Ammon's horn (tissue), 1 donor: ENCODE measurements at places on chromosomes 4 and X.

DNA sequence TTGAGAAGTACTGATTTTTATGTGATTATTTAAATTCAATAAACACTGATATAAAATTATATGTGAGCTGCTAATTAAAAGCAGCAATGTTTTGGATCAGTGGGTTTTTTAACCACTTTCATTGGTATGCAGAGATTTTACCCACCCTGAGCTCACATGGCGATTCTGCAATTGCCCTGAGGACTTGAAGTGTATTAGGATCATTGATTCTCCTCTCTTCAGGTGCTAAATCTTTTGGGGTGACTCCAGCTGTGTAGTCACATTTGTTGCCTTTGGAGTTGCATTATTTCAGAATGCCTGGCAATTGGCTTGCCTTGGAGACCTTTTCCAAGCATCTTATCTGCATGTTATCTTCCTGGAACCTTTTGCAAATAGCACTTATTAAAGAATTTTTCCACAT lies 51.3 kb downstream of the UGT8 start:
- DNase-seq: no peak

DNA sequence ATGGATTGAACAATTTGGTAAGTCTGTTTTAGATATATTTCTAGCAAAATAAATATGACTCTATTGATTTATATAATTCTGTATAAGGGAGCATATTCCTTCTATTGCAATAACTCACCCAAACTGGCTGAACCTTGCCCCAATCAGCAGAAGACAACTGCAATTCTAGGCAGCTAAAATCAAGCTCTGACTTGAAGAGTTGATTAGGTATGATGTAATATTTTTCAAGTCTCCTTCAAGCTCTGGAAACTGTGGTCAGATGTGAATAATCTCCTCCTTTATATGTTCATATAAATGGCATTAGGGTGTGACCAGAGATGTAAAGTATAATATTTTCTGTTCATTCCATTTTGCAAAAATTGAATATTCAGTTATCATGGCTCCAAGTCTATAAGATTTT lies 8.2 kb downstream of the RASSF6 start:
- DNase-seq: no peak

DNA sequence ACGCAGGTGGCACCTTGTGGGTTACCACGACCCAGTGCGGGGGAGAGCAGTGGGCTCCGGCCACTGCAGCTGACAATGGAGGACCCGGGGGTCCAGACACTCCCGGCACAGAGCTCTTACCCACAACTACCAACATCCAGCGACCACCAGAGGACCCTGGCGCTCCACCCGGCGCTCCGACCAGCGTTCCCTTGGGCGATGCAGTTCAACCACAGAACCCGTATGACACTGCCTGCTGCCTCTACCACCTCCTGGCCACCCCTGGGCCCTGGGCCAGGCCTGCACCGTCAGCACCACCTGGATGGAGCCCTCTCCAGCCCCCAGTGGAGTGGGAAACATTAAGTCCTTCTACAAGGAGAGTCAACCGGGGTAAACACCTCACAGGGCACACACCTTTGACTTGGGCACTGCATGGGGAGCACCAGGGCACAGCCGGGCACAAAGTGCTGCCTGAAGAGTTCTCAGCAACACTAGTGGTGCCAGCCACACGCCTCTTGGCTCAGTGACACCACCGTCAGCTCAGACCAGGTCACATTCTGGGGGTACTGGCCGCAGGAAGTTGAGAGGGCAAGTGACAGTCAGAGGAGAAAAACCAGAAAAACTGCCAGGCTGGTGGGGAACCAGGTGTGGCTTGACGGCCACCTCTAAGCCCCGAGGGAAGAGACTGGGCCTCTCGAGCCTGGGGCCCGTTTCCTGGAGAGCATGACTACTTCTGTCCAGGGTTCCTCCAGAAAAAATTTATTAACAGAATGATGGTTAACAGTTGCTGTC lies 2.6 kb downstream of the CTBP1 start:
- DNase-seq: peak; percentile 1

DNA sequence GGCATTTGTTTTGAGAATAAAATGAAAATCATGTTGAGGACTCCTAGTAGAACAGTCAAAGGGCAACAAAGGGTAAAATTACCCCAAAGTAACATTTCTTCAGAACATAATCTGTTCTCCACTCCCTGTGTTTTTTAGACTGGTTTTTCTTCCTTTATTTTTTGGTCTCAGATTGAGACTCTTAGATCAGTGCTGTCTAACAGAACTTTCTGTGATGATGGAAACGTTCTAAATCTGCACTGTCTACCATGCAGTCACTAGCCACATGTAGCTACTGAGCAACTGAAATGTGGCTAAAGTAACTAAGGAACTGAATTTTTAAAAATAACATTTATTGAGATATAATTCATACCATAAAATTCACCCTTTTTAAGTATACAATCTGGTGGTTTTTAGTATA lies 19.8 kb downstream of the CASK start:
- no peak for DNase-seq

DNA sequence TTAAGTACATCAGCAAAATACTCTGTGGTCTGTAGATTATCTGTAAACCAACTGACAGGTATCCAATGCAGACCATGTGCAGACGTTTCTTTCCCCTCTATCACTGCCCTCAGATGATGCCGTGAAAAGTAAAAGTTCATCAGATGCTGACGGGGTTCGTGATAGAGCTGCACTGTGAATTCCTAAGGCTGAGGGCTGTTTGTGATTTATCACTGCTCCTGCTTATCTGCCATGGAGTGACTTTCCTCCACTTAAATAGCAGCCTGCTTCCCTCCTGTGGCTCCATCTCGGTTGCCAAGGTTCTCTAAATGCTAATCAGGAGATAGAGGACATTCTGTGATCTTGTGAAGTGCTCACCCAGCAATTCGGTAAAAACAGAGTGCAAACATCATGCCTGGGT lies 89.3 kb upstream of the SRD5A3 start:
- DNase-seq: peak; percentile 5

DNA sequence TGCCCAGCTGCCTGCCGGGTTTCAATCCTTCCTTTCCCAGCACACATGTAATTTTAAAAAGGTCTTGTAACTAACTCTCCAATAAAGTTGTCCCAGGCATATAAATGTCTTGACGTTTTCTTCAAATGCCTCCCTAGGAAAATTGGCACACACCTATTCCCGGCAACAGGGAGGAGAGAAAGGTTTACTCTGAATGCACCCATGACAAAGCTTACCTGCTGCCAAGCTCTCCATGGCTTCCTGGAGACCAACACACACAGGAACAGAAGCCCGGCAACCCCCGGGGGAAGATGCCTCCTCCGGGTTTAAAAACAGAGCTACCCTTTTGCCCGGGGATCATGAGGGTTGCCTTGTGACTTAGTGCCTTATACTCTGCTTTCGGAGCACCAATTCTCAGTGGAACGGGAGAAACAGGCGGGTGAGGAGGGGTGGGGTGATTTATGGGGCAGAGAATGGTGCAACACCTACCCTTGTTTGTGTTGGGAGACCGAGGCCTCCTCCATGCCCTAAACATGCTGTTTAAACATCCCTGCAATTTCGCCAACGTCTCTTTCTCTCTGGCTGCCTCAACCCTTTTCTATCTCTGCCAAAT lies 4.8 kb upstream of the GYG2 start:
- DNase-seq: no peak

- DNase-seq: no peak
These were observed 20.5 kb downstream of the CNGA1 start for GRCh38 chr4:47996021-47996420.

- DNase-seq: no peak
These were observed 17.0 kb downstream of the PRKG2 start for GRCh38 chr4:81197864-81198524.

- no peak for DNase-seq
These were observed 148.2 kb upstream of the RPS6KA3 start for GRCh38 chrX:20414762-20415445.

DNA sequence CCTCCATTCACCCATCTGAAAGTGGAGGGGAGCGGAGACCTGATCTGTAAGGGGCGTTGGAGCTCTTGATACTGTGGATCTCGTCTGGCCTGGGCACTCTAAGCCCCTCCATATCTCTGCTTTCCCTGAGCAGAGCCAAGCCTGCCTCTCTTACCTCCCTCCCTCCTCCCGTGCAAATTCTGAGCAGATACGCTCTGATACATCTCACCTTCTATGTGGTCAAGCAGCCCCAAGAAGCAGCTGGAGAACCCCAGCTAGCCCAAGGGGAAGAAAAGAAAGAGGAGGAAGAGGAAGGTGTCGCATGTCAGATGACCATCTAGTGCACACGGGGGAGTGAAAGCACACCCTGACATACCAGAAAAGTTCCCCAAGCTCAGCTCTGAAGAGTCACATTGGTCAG lies 1.9 kb upstream of the DGAT2L6 start:
- DNase-seq: no peak

- DNase-seq: no peak
These were observed 69.8 kb downstream of the PSAPL1 start for GRCh38 chr4:7364979-7365378.

GRCh38 chr4:106303548-106304281 lies 12.3 kb downstream of the TBCK start:
- no peak for DNase-seq

DNA sequence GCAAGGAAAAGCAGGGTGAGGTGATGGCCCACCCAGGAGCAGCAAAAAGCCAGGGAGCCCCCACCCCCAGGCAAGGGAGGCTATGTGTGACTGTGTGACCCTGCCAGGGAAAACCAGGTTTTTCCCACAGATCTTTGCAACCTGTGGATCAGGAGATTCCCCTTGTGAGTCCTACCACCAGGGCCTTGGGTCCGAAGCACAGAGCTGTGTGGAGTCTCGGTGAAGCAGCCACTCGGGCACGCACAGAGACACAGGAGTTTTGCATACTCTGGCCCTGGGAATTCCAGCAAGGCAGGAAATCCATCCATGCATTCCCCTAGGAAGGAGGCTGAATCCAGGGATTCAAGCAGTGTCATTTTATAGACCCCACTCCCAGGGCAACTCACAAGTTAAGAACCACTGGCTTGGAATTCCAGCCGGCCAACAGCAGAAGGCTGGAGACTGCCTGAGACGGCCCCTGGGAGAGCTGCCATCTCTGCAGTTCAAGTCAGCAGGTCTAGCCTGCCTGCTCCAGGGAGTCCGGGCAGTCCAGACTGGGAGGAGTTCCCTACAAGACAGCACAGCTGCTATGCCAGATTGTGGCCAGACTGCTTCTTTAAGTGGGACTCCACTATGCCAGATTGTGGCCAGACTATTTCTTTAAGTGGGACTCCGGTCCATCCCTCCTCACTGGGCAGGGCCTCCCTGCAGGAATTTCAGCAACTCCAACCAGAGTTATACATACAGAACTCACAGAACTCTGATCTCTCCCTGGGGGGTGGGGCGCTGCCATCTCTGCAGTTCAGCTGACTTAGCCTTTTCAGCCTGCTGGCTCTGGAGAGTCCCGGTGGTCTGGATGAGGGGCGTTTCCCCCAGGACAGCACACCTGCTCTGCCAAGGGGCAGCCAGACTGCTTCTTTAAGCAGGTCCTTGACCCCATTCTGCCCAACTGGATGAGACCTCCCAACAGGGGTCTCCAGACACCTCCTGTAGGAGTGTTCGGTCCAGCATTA lies 85.1 kb upstream of the ADAD1 start:
- DNase-seq: peak; percentile 12

DNA sequence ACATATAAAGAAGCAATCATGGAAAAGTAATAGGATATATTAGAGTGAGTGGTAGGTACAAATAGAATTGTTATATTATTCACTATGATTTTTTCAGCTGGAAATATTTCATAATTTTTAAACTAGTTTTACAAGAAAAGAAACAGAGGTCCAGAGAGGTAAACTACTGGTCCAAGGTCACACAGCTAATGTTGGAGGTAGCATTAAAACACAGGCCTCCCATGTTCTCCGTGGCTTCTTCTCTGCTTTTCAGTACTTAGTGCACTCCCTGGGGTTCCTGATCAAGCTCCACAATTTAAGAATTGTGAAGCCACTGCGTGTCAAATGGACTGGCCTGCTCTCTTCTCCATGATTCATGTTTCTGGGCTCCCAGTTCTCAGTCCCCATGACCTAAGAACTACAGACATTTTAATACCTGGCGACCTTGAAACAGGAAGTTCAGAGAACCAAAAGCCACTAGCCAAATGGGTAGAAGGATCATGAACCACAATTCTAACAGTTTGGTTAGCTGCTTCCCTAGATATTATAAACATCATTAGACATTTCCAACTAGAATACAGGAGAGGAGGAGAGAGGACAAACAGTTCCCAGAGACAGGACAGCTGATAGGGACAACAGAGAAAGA lies 172.0 kb upstream of the KLF3 start:
- no peak for DNase-seq

GRCh38 chrX:13719192-13719856 lies 15.1 kb downstream of the TRAPPC2 start:
- DNase-seq: no peak

DNA sequence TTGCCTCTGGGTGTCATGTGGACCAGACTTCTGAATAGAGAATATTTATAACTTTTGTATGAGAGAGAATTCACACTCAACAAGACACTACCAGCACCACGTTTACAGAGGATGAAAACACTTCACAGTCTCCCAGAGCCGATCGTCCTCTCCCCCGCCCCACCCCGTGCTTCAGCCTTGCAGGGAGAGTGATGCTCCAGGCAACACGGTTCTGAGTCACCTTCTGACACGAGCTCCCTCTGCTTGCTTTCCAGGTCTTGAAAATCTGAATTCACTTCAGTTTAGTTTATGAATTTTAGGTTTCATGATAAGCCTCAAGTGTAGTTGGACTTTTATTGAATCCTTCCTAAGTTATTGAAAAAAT lies 59.8 kb downstream of the CPLX1 start:
- no peak for DNase-seq

- DNase-seq: no peak
These were observed 6.3 kb downstream of the LAS1L start for GRCh38 chrX:65528293-65528692.

- DNase-seq: no peak
These were observed 410.0 kb upstream of the NR3C2 start for GRCh38 chr4:148852092-148852699.

- DNase-seq: no peak
These were observed 358.9 kb downstream of the GPAT3 start for GRCh38 chr4:83894831-83895230.

DNA sequence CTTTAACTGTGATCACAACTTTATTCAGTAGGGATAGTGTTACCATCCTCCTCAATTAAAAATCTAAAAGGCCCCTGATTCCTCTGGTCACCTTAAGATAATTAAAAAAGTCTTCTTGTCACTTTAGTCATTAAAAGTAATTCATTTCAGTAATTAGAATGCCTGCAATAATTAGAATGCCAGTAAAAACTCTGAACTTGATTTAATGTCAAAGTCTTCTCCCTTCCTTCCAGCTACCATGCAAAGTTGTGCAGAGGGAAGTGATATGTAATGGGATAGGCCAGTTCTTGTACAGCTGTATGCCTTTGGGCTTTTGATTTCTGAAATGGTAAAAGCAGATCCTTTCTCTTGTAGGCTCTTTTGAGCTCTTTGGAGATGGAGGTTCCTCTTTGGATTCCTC lies 417.2 kb downstream of the ADAM29 start:
- DNase-seq: no peak

- no peak for DNase-seq
These were observed 265.8 kb upstream of the SMIM31 start for GRCh38 chr4:164488114-164488513.

GRCh38 chr4:77007358-77008230 lies 58.0 kb downstream of the SEPTIN11 start:
- no peak for DNase-seq
